ENCODE measurements at places on chromosomes 5 and 9.

DNA sequence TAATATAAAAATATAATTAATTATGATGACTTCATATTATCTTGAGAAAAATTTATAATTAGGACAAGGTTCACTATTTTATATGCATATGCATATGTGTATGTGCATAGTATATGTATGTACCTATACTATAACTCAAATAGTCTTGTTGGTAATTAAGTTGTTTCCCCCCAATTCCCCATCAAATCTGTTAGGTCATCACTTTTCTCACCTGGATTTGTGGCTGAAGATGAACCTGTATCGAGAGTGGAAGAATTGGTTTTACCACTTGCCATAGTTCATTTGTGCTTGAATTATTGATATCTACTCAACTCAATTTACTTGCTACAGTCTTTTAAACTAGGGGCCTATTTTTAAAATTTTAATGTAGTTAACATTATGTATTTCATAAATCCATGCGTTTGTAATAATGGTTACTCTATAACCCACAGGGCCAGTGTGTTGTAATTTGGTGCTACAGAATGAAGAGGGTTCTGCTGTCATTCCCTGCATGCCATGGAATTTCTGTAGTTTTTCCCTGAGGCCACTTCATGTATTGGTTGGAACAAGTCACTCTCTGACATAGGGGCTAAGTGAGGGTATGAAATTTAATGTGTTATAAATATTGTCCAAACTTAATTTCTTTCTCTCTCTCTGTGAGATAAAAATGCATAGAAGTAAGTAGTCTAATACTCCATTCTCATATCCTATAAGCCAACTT, 74.9 kb downstream of the TAF11L14 start:
- DNase-seq: no peak

- DNase-seq: no peak
Observed at GRCh38 chr5:55333811-55334210, 26.0 kb downstream of the MTREX start.

- peak; percentile 95 for DNase-seq
Observed at GRCh38 chr5:124655921-124656511, 90.4 kb downstream of the ZNF608 start.

GRCh38 chr5:14156290-14156649, 13.1 kb downstream of the TRIO start:
- no peak for DNase-seq

DNA sequence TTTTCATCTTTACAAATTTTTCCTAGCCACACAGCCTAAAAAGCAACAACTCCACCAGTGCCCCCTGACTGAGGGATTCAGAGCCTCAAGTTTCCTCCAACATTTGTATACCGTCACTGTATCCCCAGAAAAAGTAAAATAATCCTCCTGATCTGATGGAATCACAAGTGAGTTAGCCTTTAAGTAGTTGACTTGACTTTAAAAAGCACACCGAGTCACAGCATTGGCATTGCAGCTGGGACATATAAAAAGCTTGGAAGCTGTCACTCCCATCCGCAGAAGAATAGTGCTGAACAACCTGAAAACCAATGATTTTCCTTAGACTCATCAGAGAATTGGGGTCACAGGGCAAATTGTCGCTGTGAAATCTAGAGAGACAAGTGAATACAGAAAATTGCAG, 41.6 kb upstream of the FBN2 start:
- no peak for DNase-seq

- DNase-seq: peak; percentile 13
Observed at GRCh38 chr5:137575847-137576246, 76.7 kb upstream of the SPOCK1 start.

DNA sequence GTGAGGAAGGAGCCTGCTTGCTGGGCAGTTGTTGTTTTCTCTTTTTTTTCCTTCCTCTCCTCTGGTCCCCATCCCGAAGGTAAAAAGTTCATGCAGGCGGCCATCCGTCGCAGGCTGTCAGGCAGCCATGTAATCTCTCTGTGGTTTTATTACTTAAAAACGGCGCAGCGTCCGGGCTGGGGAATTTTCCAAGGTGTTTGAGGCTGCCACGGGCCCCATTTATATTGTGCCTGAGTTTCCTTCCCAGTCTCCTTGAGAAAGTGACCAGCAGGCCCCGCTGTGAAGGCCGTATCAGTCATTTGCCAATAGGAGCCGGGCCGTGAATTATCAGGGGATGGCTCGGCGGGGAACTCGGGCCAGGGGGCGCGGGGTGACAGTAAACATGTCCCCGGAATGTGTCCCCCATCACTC, 289.7 kb downstream of the PBX3 start:
- DNase-seq: no peak

Measured in DMS153 (cell line).